Amygdala (tissue), 56 donors: ENCODE measurements at places on chromosomes 6 and 20.

GRCh38 chr20:25239387-25240370 is 8.2 kb upstream of the PYGB start:
- DNase-seq = no peak

DNA sequence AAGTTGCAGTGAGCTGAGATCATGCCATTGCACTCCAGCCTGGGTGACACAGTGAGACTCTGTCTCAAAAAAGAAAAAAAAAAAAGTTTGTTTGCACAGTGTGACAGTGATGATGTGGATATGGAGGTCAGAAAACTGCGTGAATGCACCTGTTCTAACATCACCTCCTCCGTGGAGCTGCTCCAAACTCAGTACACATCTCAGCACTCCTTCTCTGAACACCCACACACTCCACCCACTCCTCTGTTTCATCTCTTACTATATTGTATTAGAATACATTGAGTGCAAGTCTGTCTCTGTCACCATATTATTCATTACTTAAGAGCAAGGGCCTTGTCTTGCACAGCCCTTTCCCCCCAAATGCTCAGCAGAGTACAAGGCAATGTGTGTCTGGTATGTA is 51.5 kb upstream of the ENPP4 start:
- DNase-seq = no peak

DNA sequence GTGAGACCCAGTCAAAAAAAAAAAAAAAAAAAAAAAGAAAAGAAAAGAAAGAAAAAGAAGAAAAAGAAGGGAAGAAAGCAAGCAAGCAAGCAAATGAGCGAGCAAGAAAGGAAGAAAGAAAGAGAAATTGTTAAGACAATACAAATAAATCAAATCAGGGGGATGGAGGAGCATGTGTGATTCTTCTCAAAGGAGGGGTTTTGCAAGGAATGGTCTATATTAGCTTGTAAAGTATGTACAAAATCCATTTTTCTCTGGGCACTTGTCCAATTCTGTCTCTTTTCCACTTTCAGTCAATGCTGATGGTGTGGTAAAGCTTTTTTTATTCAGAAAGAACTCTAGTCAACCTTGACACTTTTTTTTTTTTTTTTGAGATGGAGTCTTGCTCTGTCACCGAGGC is 133.7 kb upstream of the TNFAIP3 start:
- DNase-seq = no peak

DNA sequence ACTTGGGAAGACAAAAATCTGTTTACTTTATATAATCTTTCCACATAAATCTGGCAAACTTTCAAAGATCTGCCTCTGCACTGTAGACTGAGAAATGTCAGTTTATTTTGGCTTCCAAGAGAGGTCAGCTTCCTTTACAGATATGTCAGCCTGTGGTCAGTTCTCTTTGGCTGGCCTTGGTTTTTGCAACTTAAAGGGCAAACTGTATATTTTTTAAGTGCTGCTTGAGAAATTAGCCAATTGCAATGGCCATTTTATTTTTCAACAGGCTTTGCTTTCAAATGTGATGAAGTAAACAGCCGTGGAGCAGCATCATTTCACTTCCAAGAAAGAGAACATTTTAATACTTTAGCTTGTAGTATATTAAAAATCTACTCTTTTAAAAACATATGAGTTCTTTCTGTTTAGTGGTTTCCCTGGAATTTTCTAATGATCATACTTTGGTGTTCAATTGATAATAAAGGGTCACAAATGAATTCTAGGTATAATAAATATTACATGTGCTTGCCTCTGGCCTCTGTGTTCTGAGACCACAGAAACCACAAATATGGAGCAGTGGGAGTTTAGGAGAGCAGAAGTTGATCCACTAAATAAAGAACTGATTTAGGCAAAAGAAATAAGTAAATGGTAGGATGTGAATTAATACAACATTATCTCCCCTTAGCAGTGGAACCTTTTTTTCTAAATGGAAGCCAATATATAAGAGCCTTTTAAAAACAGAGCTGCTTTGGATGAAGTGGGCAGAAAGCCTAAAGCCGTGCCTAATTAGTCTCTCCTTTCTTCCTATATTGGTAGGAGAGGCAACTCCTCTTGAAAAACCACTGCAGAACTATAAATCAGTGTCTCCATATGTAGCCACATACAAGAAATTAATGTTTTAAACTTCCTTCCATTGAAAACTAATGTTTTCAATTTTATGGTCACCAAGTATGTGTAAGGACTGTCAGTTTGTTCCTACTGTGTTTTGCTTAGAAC is 16.2 kb downstream of the ADGRB3 start:
- DNase-seq = no peak

DNA sequence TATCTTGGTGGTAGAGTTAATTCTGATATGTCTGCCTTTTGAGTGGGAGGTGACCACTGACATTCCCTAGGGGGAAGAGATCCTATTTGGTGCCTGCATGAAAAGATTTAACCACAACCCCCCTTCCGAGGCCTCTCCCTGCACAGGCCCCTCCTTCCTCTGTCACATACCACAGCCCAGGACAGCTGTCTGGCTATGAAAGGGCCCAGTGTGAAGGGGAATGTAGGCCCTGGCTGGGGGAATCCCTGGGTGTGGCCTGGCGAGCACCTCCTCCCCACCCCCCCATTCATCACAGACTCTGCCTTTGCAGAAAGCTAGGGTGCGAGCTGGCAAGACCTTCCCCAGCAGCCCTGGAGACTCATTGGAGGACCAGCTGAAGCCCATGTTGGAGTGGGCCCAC is 27.4 kb upstream of the MAPRE1 start:
- no peak for DNase-seq

GRCh38 chr6:524803-525202 is 132.1 kb downstream of the HUS1B start:
- DNase-seq = no peak

- DNase-seq = no peak
These were observed 51.0 kb upstream of the IL20RA start for GRCh38 chr6:137095651-137096238.

- peak; percentile 7 for DNase-seq
These were observed 18.4 kb downstream of the CTNNBL1 start for GRCh38 chr20:37711994-37712964.

GRCh38 chr6:74284284-74284683 is 588.3 kb downstream of the CD109 start:
- no peak for DNase-seq

- DNase-seq = no peak
These were observed 103.9 kb upstream of the MAP7 start for GRCh38 chr6:136654086-136654485.

DNA sequence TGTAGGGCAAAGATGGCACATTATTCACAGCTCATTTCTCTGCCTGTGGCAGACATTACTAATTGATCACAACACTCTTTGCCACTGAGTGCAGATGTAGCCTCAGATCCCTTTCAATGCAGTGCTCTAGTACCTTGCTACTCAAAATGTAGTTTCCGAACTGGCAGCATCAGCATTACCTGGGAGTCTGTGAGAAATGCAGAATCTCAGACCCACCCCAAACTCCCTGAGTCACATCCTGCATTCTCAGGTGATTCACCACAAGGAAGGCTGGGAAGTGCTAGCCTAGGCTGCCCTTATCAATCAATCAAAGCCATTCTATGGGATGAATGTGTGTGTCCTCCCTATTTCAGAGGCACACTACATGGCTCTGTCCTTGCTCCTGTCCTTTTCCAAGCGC is 58.5 kb downstream of the PCNA start:
- no peak for DNase-seq

- DNase-seq = no peak
These were observed 27.9 kb downstream of the UBD start for GRCh38 chr6:29531668-29532067.

DNA sequence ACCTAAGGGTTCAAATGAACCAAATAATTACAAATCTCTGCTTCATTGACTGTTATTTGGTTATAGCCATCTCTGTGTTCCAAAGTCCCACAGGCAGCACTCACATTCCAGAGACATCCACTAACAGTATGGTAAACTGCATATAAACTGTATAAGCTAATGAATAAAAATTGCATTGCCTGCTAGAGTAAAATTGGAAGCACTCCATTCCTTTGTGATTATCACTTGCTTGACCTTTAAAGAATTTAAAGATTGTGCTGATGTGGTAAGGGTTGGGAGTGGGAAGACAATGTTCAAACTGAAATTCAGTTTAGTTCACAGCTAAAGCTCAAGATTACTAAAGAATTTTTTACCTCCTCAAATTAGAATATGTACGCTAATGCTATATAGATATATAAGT is 31.0 kb upstream of the OSTM1 start:
- DNase-seq = no peak

- DNase-seq = no peak
These were observed 684.0 kb downstream of the UTRN start for GRCh38 chr6:144969154-144969553.

DNA sequence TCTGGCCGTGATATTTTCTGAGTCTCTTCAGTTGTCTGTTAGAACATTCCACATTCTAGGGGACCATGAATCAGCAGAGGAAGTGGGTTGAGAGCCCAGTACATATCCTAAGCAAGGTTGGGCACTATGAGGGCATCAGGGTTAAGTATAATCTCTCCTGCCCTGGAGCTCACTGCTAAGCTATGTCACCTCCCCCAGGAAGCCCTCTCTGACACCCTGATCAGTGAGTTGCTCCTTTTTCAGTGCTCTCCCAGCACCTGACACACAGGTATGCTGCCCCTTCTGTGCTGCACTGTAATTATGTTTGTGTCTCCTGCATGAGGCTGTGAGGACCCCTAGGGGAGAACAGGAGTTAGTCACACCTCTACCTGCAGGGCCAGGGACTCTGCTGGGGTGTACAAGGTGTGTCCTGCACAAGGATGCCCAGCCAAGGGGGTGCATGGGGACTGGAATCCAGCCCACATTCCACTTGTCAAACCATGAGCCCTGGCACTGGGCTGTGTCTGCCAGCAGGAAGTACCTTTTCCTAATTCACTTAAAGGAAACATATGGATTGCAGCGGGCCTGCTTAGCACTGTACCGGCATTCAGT is 3.9 kb downstream of the RAB44 start:
- DNase-seq = no peak

GRCh38 chr6:144338951-144339700 is 54.0 kb downstream of the UTRN start:
- no peak for DNase-seq
